ENCODE measurements at places on chromosomes 5 and 9.

DNA sequence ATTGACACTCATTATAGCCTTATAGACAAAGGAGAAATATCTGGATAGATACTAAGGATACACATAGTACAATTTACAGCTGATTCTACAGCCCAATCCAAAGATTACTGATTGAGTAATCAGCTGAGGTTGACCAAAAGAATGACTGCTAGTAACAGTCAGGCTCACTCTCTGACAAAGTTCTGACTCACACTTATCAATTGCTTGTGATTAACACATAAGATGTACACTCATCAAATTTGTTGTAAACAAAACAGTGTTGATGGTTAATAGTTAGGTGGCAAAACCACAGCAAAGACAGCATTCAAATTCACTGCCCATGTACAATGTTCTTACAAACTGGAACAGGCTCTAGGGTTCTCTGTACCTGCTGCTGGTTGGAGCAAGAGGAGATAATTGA, 422.7 kb downstream of the TLE1 start:
- DNase-seq = no peak

GRCh38 chr5:60598424-60598823, 101.5 kb downstream of the DEPDC1B start:
- DNase-seq = no peak

GRCh38 chr9:132702254-132702653, 32.0 kb downstream of the GTF3C4 start:
- no peak for DNase-seq

DNA sequence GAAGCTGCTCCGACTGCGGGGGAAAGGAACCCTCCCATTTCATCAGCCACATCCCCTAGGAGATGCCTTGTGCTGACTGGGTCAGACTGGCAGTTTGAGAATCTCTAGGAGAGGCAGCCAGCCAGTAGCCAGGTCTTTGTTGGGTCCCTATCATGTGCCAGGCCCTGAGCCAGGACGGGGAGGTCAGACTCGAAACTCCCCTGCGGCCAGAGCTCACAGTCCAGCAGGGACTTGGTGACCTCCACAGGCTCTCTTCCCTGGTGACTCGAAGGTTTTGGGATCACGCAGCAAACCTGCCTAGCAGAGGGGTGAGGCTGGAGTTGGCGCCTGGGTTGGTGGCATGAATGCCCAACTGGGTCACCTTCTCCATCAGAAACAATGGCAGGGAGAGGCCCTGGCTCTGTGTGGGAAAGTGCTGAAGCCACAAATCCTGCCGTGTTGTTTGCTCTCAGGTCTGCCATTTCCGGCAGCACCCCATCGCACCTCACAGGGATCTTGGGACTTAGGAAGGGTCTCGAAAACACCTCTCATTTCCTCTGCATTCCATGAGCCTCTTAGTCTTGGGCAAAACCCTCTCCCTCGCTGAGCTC, 14.4 kb upstream of the ORM1 start:
- peak; percentile 4 for DNase-seq

DNA sequence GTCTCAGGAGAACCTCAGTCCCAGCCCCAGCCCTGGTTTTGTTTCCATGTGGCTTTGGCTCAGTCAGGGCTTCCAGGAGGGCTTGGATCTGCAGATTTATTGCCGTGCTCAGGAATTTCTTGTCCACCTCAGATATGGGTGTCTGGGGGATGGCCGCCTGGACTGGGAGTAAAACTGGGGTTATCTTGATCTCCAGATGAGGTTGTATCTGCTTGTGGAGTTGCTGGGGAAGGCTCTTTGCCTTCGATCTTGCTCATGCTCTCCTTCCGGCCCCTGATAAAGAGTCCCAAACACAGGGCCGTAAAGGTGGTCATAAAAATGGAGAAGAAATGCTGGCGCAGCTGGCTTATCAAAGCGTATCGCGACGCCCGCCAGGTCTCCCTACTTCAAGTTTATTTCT, 17.8 kb upstream of the PITX1 start:
- DNase-seq = no peak

- peak; percentile 33 for DNase-seq
Measured at GRCh38 chr9:133976191-133976861, 15.8 kb downstream of the VAV2 start.

- no peak for DNase-seq
Measured at GRCh38 chr9:112501287-112501686, 14.7 kb downstream of the KIAA1958 start.

DNA sequence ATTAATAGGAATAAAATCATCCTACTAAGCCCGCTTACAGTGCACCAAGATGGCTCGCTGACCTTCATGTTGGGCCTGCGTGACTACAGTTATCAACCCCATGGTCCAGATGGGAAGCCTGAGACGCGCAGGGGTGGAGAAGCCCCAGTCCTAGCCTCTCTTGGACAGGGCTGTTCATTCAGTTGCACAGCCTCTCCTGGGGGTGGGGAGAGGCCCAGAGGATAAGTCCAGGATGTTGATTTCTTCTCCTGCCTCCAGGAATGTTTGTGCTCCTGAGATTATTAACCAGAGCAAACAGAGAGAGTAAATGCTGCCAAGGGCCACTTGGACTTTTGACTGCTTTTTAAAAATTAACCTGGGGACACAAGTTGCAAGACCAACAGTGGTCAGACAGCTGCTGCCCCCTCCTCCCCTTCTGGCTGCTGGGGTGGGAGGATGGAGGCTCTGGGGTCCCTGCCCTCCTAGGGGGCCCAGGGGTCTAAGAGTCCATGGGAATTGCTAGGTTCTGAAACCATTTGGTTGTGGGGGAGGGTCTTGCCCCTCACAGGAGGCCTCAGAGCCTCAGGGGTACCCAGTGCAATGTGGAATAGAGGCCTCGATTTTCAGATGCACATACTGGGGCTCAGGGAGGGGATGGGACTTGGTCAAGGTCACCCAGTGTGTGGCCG, 2.8 kb upstream of the AMBP start:
- peak; percentile 63 for DNase-seq

DNA sequence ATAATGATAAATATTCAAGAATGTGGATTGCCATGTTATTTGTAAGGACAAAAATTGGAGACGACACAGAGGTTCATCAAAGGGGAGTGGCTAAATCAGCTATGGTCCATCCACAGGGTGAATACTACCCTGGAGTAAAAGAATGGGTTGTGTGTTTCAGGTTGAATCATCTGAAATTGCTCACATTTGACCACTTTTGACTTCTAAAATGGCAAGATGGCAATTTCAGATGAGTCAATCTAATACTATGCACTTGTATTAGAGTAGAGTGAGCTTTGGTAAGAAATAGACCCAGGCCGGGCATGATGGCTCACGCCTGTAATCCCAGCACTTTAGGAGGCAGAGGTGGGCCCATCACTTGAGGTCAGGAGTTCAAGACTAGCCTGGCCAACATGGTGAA, 131.8 kb downstream of the GAPVD1 start:
- no peak for DNase-seq

DNA sequence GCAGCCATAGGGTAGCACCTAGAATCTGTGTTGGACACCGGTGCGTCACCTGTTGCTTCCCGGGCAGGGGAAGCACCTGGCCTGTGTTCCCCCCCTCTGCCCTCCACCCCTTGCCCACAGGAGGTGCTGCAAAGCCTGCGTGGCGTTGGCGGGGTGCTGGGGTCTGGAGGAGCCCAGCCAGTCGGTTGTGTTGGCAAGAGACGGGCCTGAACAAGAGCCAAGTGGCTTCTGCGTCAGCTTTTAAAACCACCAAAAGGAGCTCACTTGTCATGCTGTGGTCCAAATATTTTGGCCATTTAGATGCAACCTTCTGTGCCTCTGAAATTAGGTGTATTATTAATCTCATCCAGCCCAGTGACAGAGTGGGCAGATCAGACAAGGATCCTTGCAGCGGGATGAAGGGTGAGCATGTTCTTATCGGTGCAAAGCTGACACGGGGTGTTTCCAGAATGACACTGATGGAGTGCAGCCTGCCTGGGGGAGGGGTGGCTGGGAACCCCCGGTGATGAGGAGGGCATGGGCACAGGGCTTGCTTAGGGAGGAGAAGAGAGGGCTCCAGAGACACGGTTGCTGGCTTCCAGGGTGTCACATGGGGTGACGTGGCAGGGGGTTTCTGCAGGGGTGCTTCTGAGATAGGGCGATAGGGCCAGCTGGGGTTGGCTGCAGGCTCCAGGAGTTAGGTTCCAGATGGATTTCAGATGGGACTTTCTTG, 9.7 kb upstream of the RXRA start:
- DNase-seq = peak; percentile 49

- no peak for DNase-seq
Measured at GRCh38 chr5:73204332-73204731, 31.3 kb downstream of the TMEM174 start.

DNA sequence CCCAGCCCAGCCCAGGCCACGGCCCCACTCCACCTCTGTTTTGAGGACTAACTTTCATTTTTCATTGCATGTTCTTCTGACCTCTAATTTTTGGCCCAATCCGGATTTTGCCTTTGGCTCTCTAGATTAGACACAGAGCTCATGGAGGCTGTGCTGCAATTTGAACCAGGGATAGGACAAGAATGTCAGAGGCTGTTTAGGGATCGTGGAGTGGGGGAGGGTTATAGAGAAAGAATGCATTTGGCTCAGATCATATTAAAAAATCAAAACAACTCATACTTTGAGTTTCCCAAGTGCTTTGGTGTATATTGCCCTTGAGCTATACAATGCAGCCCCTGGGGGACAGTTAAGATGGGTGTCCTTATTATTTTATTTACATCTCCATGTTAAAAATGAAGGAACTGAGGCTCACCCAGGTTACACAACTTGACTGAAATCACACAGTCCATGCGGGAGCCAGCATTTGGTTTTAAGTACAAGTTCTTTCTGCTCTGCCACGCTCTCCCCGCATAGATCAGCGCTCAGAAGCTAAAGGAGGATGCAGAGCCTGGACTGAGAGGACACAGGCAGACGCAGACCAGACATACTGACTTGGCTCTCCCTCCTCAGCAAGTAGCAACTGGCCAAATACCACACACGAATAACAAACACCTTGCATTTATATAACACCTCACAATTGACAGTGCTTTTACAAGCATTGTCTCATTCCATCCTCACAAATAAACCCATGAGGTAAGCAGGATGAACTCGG, 126.4 kb upstream of the RAI14 start:
- DNase-seq = no peak

GRCh38 chr9:71058660-71059059, 62.8 kb downstream of the TRPM3 start:
- no peak for DNase-seq

- DNase-seq = no peak
Measured at GRCh38 chr9:84499969-84500582, 159.5 kb upstream of the SLC28A3 start.

DNA sequence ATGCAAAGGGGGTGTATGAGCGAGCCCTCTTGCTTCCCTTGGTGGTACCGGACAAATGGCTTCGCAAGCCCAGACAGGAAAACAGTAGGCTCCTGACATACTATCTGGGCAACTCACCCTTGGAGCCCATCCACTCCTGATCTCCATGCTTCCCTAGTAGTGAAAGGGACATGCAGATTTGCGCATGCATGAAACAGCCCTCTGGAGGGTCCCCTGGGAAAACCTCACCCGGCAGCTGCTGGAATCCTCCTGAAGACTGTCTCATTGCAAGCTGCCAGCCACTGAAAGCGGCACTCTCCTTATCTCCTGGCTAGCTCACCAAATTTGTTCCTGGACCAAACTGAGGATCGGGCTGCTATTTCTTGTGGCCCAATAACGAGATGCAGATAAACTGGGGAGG, 10.2 kb downstream of the ZNF169 start:
- no peak for DNase-seq

DNA sequence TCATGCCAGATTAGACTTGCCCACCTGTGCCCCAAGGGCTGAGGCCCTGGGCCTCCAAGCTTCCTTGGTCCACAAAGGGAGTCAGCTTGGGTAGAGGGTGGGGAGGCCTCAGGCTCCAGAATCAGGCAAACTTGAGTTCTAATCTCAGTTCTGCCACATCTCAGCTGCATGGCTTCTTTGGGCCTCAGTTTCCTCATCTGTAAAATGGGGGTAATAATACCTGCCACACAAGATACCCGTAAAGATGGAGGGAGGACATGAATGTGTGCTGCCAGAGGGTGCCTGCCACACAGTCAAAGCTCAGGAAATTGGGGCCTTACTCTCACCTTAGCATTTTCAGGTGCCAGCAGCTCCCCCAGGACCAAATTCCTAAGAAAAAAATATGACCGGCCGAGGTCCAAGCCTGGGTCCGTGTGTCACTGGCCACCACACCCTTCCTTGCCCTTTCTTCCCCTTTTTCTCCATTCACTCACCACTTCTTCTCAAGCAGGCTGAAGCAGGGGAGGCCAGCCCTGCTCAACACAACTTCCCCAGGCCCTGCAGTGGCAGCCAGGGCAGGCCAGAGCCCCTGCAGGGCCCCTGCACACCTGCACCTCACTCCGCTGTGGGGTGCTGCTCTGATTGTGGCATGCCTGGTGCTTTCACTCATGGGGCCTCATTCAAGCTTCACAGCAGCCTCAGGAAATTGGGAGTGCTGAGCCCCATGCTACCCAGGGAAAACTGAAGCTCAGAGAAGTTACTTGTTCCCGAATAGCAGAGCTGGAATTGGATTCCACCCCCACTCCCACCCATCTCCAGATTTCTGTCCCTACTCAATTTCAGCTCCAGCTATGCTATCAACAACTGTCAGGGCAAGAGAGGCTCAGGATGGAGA, 3.9 kb downstream of the RGS14 start:
- DNase-seq = peak; percentile 76

DNA sequence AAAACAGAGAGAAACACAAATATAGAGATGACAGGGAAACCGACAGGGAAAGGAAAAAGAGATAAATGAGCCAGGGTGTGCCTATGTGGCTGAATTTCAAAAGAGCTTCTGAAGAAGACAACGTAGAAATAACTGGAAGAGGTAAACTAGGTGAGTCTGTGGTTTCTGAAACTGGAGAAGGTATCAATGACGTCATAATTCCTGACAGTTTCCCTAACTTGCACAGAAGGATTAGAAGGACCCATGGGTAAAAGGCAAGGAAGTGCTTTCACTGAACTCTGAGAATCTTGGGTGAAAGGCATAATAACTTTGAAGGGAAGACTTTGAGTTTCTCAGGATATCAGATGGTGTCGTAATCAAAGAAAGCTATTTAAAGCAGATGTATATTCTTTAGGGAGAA, 790.8 kb upstream of the NUDT12 start:
- no peak for DNase-seq

- no peak for DNase-seq
Measured at GRCh38 chr5:38601133-38601862, 44.9 kb upstream of the LIFR start.

GRCh38 chr9:1216532-1216931, 166.4 kb downstream of the DMRT2 start:
- no peak for DNase-seq

- DNase-seq = no peak
Measured at GRCh38 chr9:2816476-2817141, 27.3 kb downstream of the PUM3 start.

- DNase-seq = peak; percentile 45
Measured at GRCh38 chr5:1516615-1517601, 6.9 kb downstream of the LPCAT1 start.

GRCh38 chr9:121785673-121786542, 134.5 kb downstream of the DAB2IP start:
- no peak for DNase-seq

All from Peyer's patch (tissue), 4 donors.